GDM1 (cell line): ENCODE measurements at places on chromosomes 4 and X.
A peak's percentile ranks its signal among the peaks of the same experiment; 100 is the strongest.

DNA sequence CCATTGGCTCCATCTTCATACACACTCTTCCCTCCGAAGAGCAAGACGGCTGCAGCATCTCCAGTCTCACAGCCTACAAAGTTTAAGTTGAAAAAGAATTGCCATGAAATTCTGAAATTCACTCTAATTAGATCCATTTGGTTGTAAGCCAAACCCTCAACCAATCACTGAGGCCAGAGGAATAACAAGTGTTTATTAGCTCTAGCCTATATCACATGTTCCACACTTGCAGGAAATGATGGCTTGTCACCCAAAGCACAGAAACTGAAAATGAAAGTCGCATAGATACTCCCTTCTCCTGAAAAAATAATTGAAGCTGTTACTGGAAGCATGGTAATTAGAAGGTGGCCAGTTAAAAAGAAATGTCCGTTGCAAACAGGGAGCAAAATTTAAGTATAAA, 1071.8 kb downstream of the CCSER1 start:
- no peak for DNase-seq

- peak; percentile 22 for DNase-seq
Measured at GRCh38 chr4:184762100-184762499, 28.2 kb upstream of the CENPU start.

- no peak for DNase-seq
Measured at GRCh38 chrX:107711521-107712181, 63.9 kb downstream of the TSC22D3 start.

- DNase-seq = no peak
Measured at GRCh38 chr4:147958057-147958456, 226.2 kb downstream of the ARHGAP10 start.

DNA sequence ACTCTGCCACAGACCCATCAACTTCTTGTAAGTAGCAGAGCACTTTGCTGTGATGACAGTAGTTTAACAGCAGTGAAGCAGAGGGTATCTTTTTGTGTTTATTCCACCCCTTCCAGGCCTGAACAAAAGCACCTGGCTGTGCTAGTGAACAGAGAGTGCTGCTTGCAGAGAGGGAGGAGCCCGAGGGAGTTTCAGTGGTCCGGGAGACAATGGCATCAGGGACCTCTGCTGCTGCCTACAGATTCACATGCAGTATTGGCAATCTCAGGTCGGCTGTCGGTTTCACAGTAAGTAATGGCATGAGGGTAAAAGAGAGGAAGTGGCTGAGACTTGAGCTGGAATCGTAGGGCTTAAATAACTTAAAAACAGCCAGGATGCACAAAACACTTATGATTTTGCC, 755.8 kb downstream of the RPA4 start:
- DNase-seq = no peak

DNA sequence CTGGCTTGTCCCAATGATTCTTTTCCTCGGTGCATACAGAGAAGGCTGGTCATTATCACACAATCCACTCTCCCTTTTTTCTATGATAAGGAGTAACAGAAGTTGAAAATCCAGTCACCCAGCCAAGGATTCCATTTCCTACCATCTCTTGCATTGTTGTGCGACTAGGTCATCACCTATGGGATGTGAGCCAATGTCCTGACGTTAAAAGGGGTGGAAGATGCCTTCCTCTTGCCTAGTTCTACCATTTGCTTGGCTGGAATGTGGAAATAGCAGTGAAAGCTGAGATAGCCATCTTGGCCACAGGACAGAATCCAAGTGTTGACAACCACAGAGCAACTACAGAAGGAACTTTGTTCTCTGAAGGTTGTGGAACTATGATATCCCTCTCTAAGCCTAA, 132.2 kb upstream of the KIT start:
- no peak for DNase-seq

GRCh38 chrX:123361371-123361770, 177.3 kb downstream of the GRIA3 start:
- no peak for DNase-seq

DNA sequence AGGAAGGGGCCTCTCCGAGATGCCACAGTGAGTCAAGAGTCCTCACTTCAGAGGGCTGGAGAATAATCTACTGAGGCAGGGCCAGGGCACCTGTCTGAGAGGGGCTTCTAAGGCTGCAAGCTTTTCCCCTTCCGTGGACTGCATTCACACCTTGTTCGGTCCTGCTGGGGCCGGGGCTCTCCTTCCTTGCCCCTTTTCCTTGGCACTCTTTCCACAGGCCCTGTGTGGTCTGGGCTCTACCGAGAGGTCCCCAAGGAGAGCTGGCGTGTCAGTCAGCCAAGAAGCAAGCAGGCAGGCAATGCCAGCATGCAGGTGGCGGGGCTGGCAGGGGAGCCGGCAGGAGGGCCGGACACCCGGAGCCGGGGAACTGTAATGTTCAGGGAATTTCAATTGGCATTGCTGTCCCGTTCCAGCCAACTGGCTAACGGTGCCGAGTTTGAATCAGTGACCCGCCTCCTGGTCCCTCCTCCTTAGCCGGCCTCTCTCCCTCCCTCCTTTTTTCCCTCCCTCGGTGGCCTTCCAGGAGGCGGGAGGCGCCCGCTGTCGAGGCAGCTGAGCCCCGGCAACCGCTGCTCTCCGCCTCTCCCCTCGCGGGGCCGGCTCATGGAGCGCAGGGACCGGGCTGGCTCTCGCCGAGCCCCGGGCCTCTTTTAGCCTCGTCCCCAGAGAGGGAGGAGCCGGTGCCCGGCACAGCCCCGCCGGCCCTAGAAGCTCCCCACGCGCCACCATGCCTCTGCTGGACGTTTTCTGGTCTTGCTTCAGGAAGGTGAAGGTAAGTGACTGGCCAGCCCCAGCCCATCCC, at the start of gene STARD8:
STARD8 (plus strand) TSS at position 511 of the 802 bp plus-strand sequence; CDS start at position 728, 217 bp downstream.
- no peak for DNase-seq

- no peak for DNase-seq
Measured at GRCh38 chr4:48081196-48081595, 52.9 kb downstream of the TXK start.

- no peak for DNase-seq
Measured at GRCh38 chr4:7326693-7327340, 107.9 kb downstream of the PSAPL1 start.
